ENCODE measurements at places on chromosomes 3 and 15.

DNA sequence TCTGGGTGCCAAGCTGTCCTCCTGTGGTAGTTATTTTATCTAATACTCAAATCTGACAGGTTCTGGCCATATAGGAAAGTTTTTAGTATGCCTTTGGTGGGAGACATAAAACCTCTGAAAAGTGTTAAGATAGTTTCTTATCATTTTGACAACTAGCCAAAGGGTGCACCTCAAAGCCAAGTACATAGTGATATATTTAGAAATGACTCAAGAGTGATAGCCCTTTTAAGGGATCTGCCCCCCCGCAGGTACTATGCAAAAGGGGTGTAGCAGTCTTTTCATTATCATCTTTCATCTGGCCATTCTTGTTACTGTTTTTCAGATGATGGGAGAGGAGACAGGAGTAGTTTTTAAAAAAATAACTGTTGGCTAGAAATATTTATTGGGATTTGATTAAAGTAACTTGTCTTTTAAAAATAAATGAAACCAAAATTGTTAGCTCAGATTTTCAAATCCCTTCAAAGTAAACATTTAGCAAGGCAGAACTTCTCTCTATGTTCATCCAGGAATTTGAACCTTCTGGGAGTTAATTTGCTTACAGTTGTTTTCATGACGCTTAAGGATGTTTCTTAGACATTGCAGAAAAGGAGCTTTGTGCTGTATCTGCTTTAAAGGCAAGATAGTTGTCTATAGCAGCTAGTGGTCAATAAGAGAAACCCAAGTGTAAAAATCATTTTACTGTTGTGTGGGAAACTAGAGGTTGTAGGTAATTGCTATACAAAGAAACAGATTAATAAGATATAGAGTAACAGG, 5.1 kb downstream of the PHLDB2 start:
- DNase-seq: peak; percentile 38

DNA sequence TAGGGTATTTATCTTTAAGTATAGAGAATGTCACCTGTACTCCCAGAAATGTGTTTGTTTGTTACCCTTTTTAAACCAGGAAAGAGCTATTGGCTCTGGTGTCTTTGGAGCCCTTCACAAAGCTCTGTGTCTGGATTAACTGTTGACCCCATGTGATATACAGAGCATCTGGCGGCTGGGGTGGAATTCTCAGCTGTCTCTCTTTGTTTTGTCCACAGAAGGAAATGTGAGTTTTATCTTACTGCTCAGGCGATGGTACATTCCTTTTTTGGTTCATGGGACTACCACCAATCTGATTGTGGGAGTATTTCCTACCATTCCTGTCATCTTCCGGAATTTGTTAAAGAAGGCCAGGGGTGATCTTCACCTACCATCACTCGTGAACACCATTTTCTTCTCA, 120.3 kb downstream of the AKAP13 start:
- DNase-seq: peak; percentile 19

- no peak for DNase-seq
Measured at GRCh38 chr3:155978324-155978723, 107.9 kb downstream of the GMPS start.

- no peak for DNase-seq
Measured at GRCh38 chr15:47184908-47185801, 532.1 kb upstream of the SEMA6D start.

- peak; percentile 6 for DNase-seq
Measured at GRCh38 chr3:38543586-38543985, 47.4 kb downstream of the EXOG start.

- DNase-seq: peak; percentile 22
Measured at GRCh38 chr15:52262364-52262763, 33.2 kb downstream of the MYO5C start.

- peak; percentile 61 for DNase-seq
Measured at GRCh38 chr3:177284383-177284881, 87.2 kb upstream of the TBL1XR1 start.

DNA sequence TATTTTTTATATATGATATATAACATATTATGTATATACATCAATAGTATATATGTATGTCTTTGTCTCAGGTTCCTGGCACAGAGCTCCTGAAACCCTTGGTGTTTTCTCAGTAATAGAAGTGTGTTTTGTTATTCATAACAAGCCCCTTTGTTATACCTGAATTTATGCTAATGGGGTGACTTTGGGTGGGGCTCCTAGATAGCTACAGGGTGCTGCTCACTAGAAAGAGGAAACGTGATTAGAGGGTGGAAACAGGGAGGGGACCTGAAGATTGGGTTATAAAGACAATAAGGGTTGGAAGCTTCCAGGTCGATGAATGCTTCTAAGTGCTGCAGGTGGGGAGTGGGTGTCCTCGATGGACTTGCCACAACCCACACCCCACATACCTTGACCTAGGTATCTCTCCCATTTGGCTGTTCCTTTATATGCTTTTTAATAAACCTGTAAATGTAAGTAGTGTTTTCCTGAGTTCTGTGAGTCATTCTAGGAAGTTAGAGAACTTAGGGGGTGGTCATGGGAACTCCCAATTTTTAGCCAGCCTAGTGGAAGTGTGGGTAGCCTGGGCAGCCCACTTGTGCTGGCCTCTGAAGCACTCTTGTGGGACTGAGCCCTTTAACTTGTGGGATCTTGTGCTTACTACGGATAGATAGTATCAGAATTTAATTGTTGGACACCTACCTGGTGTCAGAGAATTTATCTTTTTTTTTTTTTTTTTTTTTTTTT, 36.9 kb upstream of the C15orf39 start:
- no peak for DNase-seq

GRCh38 chr15:37616215-37616614, 318.2 kb upstream of the TMCO5A start:
- DNase-seq: peak; percentile 11

DNA sequence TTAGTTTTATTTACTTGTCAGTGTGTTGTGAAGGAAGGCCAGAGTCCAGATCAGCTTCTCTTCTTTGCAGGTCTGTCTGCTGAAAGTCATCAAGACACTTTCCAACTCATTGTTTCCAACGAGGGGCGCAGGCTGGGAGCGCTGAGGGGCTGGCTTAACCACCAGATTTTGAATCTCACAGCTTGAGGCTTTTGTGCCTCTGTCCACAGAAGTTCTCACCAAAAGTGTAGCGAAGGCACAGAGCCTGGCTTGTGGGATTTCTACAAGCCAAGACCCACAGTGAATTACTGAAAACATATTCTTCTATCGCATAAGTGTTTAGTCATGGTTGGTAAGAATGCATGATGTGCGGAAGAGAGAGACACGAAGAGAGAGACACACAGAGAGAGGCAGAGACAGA, 35.2 kb downstream of the BHLHE40 start:
- no peak for DNase-seq

GRCh38 chr15:48796521-48796920, 14.3 kb downstream of the CEP152 start:
- no peak for DNase-seq

Data from EH (cell line).